SK-N-SH (cell line): ENCODE measurements at places on chromosomes 5 and 9. TPM values are rescaled to one million over a fixed set of nuclear protein-coding genes. Genes with fewer than 3 reads are reported as not detected.

GRCh38 chr5:556909-557441 lies 32.7 kb upstream of the SLC9A3 start:
- no peak for DNase-seq

GRCh38 chr5:117623042-117623805 lies 1048.6 kb upstream of the SEMA6A start:
- no peak for DNase-seq

DNA sequence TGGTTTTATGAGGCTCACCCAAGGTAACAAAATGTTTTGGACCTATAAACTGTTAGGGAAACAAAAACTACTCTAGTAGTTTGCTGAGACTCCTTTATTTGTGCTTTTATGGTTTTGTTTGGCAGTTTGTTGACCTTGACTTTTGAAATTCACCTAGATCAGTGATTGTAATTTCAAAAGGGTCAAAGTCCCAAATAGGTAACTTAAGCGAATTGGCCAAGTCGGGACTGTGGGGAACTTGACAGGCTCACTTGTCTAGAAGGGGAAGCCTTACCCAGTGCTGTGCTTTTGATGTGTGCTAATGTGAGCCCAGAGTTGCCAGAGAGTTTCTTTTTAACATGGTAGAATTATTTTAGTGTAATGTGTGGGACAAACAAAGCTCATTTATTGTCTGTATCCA lies 87.2 kb upstream of the SGCD start:
- no peak for DNase-seq

DNA sequence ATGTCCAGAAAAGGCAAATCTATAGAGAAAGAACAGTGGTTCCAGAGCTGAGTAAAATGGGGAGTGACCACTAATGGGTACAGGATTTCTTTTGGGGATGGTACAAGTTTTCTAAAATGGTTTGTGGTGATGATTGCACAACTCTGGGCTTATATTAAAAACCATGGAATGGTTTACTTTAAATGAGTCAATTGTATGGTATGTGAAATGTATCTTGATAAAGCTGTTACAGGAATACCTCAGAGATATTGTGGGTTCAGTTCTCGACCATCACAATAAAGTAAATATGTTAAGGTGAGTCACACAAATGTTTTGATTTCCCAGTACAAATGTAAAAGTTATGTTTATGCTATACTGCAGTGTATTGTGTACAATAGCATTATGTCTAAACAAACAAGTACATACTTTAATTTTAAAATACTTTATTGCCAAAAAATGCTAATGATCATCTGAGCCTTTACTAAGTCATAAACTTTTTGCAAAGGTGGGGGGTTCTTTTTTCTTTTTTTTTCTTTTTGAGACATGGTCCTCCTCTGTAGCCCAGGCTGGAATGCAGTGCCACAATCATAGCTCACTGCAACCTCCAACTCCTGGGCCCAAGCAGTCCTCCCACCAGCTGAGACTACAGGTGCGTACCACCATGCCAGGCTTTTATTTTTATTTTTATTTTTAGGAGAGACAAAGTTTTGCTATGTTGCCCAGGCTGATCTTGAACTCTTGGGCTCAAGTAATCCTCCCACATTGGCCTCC lies 65.9 kb downstream of the SHOC1 start:
- DNase-seq, result no peak

DNA sequence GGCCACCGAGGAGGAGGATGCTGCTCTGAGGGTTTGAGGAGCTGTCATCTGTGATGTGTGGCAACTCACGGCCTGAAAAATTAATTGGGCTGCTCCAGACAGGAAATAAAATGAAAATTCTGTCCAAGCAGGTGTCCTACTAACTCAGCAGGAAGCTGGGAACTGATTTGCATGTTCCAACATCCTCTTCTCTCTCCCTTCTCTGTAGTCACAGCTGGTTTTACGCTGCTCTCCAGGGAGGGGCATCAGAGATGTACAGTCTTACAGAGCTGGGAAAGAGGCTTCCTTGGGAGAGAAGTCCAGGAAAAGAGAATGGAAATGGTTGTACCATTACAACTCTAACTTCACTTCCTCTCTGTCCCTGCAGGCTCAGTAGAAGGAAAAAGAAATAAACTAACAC lies 24.2 kb upstream of the SIL1 start:
- no peak for DNase-seq

- no peak for DNase-seq
These were observed 47.7 kb upstream of the ATP10B start for GRCh38 chr5:160899735-160900134.

- no peak for DNase-seq
These were observed 1.1 kb downstream of the POU4F3 start for GRCh38 chr5:146339715-146340259.

The IFNA21 gene
- not detected in 2 replicates for polyA plus RNA-seq

The TAF7 gene
- 30.6 and 38.7 TPM in 2 replicates for polyA plus RNA-seq

The SPTAN1 gene
- polyA plus RNA-seq, result 142 and 177 TPM in 2 replicates

DNA sequence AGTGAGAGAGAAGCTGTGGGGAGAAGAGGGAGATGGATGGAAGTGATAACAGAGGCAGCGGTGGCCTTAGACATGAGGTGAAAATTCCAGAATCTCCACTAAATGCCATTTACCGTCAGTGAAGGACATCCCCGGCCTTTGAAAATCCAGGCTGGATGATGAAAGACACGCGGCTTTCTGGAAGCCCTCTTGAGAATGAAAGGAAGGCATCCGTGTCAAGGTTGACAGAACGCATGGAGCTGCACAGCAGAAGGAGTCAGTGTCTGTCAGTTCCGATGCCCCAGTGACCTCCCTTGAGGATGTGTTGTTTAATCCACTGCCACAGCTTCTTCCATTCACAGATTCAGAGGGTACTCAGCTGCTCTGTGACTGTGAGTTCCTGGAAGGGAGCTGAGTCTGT lies 114.9 kb downstream of the ICE1 start:
- DNase-seq, result no peak

The CHSY3 gene
- not detected in 2 replicates for polyA plus RNA-seq

GRCh38 chr5:72651779-72652178 lies 144.6 kb upstream of the ZNF366 start:
- DNase-seq, result no peak

GRCh38 chr5:137937994-137938750 lies 48.9 kb downstream of the PKD2L2 start:
- DNase-seq, result no peak

DNA sequence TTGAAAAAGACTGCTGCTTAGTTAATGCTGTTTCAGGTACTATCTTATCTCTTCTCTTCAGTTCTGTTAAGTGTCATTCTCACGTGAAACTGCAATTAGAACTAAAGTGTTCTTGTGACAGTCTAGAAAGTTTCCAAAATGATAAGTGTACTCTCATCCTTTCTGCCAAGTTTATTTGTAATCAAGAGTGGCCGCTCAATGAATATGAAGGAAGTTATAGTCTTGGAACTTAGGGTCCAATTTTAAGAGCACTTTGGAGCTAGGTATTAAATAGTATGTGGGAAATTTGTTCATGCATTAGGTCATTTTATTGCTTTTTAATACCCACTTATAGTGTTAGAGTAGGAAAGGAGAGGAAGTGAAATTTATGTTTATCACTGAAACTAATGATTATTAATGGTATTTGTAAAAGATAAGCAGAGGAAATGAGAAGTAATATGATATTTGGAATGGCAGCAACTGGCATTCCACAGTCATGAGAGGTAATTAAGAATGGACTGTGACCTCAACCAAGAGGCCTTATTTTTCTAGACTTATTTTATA lies 20.4 kb downstream of the XRCC4 start:
- no peak for DNase-seq

DNA sequence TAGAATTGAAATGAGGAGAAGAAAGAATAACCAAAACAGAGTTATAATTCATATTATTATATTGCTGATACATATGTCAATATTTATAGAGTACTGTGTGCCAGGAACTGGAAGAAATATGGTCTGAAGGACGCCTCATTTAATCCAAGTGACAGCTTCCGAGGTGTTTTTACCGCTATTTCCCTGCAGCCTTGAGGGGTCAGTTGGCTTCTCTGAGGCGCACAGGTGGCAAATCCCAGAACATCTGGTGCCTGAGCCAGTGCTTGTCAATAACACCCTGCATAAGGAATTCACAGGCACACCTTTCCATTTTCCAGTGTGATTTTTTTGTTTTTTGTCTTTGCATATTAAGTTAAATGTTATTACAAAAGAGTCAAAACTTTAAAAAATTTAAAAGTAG lies 43.3 kb upstream of the CTSL start:
- DNase-seq, result no peak

DNA sequence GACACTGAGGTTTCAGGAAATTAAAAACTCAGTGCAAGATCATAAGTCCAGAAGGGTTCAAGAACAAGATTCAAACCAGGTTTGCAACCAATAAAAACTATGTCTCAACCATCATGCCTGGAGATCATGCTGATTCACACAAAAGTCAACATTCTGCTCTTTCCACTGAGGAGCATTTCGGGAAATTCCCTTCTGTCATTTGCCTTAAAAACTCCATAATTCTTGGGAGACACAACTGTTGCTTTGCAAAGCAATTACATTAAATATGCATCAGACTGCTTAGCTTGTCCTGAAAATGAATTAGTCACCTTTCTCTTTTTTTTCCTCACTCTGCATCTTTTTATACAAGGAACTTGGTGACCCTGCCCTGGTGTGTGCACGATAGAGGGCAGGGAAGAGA lies 275.9 kb upstream of the ZNF462 start:
- no peak for DNase-seq

DNA sequence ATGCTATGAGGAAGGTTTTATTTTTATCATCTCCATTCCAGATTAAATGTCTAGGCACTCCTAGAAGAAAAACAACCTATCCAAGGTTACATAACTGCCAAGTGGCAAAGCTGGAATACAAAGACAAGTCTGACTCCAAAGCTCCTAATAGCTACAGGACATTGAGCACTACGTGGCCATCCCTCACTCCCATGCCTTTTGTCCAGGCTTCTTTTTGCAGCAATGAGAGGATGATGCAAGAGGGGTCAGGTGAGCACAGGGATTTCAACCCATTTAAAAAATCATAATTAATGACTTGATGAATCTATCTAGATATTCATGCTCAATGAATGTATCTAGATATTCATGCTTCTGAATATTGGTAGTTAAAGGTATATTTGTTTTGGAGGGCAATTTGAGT lies 117.0 kb downstream of the KIAA0825 start:
- no peak for DNase-seq

The PCDHGC4 gene
- 0.53 and 0.78 TPM in 2 replicates for polyA plus RNA-seq

The BAAT gene
- polyA plus RNA-seq, result 0.02 and 0.05 TPM in 2 replicates

DNA sequence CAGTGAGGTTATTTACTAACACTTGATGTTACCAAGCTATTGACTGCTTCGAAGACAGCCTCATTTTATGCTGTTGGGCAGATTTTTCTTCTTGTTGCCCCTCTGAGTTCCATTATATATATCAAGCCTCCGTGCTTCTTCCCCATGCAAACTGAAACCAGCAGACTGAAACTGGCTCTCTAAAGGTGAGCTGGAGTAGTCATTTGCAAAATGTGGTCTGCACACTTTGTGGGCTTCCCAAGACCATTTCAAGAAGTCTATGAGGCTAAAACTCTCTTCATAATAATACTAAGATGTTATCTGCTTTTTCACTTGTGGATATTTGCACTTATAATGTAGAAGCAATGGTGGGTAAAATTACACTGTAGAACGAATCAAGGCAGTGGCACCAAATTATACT lies 13.9 kb downstream of the SLC36A1 start:
- no peak for DNase-seq

The TAS2R1 gene
- not detected in 2 replicates for polyA plus RNA-seq

GRCh38 chr9:136671254-136671614 lies 8.5 kb downstream of the EGFL7 start:
- no peak for DNase-seq

The CATSPER3 gene
- 0.26 and 0.37 TPM in 2 replicates for polyA plus RNA-seq

The ACTBL2 gene
- 0.99 and 1.0 TPM in 2 replicates for polyA plus RNA-seq

The ARSI gene
- 0.03 and 0.20 TPM in 2 replicates for polyA plus RNA-seq

DNA sequence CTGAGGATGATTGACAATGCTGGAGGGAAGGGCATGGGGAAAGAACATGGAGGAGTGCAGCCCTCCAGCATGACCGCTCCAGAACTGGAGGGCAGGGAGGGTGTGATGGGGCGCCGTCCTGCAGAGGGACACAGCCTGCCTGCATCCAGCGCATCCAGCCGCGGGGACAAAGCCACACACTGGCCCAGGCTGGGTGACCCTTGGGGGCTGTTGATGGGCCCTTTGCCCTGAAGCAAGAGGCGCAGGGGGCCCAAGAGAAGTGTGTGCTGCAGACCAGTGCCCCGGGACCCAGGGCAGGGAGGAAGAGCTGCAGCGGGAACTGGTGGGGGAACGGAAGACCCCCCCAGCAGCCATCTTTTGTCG lies 169.8 kb upstream of the PPP1R26 start:
- peak; percentile 25 for DNase-seq

GRCh38 chr5:44833249-44833648 lies 24.5 kb downstream of the MRPS30 start:
- DNase-seq, result no peak

The AQP7 gene
- polyA plus RNA-seq, result 0.05 TPM in 1 of 2 replicates, not detected in the other

DNA sequence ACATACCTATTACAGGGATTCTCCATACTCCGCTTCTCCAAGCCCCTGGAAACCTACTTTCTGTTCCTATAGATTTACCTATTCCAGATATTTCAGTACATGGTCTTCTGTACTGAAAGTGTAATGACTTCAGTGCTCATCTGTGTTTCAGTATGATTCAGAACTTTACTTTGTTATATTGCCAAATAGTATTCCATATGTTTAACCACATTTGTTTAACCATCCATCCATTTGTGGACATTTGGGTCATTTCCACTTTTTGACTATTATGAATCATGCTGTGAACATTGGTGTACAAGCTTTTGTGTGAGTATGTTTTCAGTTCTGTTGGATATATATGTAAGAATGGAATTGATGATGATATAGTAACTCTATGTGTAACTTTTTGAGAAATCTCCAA lies 188.9 kb downstream of the PDZD2 start:
- no peak for DNase-seq

The GZMA gene
- 0.07 TPM in 1 of 2 replicates, not detected in the other for polyA plus RNA-seq

The ZFYVE16 gene
- polyA plus RNA-seq, result 3.3 and 4.8 TPM in 2 replicates

GRCh38 chr9:99016681-99017387 lies 73.1 kb downstream of the COL15A1 start:
- no peak for DNase-seq
